ENCODE measurements at places on chromosomes 2 and 18.

- no peak for DNase-seq
These were observed 61.8 kb downstream of the PARD6G start for GRCh38 chr18:80185545-80185944.

DNA sequence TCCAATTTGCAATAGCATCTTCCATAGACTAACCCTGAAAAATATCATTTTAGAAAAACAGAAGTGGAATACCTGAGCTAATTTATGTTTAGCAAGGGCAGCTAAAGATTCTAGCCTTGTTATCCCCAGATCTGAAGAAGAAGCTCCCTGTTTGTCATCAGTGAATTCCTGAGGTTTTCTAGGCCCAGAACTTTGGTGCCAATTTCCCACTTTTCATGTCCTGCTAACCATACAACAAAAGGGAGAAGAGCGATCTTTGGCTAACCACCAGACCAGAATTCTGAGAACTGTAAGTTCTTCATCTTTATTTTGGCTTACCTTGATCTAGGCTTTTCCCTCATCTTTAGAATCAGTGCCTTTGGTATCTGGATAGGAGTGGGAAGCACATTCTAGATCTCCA, 51.3 kb upstream of the RASGRP3 start:
- DNase-seq: no peak

GRCh38 chr2:26740346-26740745, 23.7 kb upstream of the SLC35F6 start:
- no peak for DNase-seq

- peak; percentile 29 for DNase-seq
These were observed 665.4 kb downstream of the BCL11A start for GRCh38 chr2:59888015-59888414.

DNA sequence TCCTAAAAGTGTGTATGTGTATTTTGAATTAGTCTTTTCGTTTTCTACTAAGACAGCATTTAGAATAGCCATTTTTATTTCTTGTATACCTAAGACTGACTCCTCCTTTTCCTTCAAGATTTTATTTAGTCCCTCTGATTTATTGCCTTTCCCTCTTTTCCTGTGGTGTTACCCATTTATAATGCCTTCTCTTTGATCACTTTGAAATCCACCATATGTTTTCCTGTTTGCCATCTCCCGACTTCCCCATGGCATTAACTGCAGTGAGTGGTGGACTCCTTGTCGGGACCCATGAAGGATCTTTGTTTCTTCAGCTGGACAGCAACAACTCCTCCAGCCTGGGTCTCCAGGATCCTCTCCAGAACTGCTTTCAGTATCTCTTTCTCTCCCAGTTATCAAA, 160.7 kb downstream of the CSRNP3 start:
- no peak for DNase-seq

GRCh38 chr18:74196220-74197119, 48.1 kb downstream of the TIMM21 start:
- peak; percentile 48 for DNase-seq

GRCh38 chr2:234355021-234355720, 141.7 kb downstream of the ARL4C start:
- DNase-seq: no peak

DNA sequence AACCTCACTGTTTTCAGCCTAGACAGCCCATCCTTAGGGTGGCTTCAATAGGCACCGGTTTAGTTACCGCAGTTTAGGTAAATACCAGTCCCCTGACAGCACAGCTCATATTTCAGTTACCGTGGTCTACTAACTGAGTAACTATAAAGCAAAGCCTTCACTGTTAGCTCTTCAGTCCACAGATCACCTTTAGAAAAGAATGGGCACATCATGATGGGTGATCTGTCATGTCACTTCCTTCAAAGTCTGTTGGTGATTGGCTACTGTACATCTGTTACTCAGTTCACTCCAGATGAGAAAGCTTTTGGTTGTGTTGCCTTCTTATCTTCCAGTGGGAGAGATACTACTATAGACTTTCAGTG, 21.0 kb downstream of the SLC20A1 start:
- DNase-seq: no peak

DNA sequence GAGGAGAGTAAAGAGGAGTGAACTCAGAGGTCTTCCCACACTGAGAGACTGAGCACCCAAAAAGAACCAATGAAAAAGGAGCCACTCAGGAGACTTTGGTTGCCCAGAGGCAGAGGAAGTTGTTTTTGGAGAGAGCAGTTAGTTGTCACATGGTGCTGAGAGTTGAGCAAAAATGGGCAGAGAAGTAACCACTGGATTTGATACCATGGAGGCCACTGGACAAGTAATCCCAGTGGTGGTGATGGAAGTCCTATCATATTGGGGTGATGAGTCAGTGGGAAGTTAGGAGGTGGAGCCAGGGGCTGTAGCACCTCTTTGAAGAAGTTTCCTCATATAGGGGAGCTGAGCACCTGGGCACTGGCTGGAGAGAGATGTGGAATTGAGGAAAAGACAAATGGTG, 235.8 kb downstream of the TPGS2 start:
- no peak for DNase-seq

DNA sequence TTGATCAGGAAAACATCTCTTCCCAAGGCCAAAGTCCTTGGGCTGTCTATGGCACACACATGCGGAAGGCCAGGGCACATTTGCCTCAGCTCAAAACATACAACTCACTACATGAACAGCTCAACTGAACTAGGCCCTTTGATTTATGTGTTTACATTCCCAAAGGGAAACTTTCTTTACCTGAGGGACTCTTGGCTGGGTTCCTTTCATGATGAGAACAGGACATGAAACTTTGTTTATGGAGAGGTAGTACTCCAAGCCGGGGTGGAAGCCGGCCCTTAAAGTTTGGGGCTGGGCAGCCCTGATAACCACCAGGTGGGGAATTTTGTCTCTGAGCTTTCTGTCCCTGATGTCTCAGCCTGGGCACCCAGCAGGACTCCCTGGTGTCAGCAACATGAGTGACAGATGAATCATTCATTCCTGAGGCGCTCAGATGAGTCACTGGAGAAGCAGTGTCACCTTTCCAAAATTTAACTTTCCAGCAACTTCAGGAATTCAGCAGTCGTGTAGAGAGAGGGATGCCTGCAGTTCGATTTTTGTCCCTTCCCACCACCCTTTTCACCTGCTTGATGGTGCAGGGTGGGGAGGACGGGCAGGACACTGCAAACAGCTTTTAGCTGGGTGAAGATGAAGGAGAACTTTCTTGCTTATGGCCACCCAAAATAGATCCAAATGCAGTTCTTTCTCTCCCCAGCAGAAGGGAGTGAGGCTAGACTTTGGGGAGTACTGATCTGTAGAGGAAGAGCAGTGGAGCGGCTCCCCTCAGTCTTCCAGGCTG, 331.6 kb downstream of the DYSF start:
- no peak for DNase-seq

DNA sequence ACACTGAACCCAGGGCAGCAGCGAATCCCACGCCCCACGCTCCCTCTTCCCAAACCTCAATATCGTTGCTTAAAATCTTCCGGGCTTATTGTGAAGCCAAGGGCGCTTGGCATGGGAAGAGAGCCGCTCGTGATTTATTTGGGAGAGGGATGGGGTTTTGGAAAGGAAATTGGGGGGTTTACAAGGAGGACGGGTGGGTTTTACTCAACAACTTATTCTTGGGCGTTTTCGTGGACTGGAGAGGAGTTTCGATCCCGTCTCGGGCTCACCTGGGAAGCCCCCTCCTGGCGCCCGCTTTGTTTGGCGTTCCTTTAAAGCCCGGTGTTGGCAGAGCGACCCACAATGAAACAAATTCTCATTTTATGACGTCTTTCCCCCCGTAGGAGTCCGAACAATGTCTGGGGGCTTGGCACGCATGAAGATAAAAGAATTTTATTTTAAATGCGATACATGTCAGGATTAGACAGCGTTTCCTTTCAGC, 135.3 kb downstream of the INSIG2 start:
- DNase-seq: peak; percentile 29

- no peak for DNase-seq
These were observed 430.0 kb upstream of the VWC2L start for GRCh38 chr2:213980883-213981282.

- no peak for DNase-seq
These were observed 157.1 kb upstream of the ZFP36L2 start for GRCh38 chr2:43383533-43383932.

GRCh38 chr18:23114171-23114881, 21.0 kb upstream of the CABLES1 start:
- no peak for DNase-seq

- no peak for DNase-seq
These were observed 27.4 kb upstream of the SP140L start for GRCh38 chr2:230299618-230300017.

- no peak for DNase-seq
These were observed 4.9 kb downstream of the SMC6 start for GRCh38 chr2:17748745-17749144.

- no peak for DNase-seq
These were observed 45.1 kb downstream of the RNU4ATAC start for GRCh38 chr2:121575800-121576199.

GRCh38 chr2:174341293-174341994, 6.7 kb downstream of the SP9 start:
- peak; percentile 92 for DNase-seq

- DNase-seq: no peak
These were observed 61.6 kb upstream of the ATP8B1 start for GRCh38 chr18:57864615-57865121.

- no peak for DNase-seq
These were observed 621.7 kb upstream of the ACVR2A start for GRCh38 chr2:147223119-147223518.
